ENCODE measurements at places on chromosomes 6 and 20.

DNA sequence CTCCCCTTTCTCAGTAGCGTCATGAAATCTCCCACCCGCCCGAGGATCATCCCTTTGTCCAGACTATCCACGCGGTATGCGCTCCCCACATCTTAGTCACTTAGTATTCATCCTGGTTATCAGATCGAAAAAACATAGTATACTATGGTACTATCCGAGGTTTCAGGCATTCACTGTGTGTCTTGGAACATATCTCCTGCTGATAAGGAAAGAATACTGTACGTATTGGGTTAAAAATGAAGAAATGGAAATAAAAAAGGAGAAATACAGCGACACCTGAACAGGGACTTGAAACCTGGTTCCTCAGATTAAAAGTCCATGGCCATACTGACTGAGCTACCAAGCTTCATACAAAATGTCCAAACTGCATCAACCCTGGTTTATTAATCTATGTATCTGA is 14.0 kb downstream of the HMGN4 start:
- DNase-seq: no peak

GRCh38 chr6:149698175-149698574 is 19.7 kb downstream of the LATS1 start:
- DNase-seq: no peak

GRCh38 chr20:40766790-40767614 is 78.0 kb upstream of the MAFB start:
- no peak for DNase-seq

DNA sequence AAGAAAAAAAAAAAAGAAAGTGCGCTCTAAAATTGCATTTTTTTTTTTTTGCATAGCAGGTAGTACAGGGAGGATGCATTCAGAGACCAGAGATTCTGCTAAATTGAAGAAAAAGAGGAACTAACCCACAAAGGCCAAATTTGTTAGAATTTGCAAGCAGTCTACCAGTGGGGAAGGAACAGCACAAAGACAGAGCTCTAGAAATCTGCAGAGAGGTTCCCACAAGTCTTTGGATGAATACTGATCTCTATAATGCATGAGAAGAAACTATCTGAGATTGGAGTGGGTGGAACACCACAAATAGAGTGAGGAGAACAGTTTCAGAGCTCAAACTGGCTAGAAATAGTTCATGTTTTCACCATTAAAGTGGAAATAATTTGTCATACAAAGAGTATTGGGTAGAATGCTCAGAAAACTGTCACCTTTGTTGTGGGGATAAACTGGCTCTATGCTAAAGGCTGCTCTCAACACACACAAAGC is 79.6 kb upstream of the AHI1 start:
- no peak for DNase-seq

DNA sequence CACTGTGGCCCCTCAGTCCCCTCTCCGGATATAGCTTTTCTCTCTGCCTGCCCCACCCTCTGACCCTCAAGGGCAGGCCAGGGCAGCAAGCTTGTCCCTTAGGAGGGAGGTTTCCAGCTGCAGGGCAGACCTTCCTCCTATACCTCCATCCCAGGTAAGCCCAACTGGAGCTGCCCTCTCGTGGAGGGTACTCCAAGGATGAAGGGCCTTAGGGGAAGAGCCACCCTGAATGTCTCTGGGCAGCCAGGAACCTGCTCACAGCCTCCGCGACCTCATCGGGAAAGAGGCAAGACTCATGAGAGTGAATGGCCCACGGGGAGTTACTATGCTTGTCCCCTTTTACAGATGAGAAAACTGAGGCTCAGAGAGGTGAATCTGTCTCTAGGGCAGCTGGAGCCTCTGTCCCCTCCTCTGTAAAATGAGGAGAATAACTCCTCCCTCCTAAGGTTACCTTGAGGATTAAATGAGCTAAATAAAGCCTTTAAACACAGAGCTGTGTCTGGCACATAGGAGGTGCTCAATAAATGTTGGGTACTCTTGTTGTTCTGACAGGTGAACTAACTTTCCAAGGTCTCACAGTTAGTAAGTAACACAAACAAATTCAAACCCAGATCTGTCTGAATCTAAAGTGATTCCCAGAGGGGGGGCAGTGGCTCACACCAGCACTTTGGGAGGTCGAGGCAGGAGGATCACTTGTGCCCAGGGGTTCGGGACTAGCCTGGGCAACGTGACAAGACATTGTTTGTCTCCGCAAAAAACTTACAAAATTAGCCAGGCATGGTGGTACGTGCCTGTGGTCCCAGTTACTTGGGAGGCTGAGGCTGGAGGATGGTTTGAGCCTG is 12.1 kb downstream of the SRXN1 start:
- DNase-seq: no peak

- no peak for DNase-seq
Observed at GRCh38 chr20:15236812-15237211, 899.4 kb upstream of the FLRT3 start.

DNA sequence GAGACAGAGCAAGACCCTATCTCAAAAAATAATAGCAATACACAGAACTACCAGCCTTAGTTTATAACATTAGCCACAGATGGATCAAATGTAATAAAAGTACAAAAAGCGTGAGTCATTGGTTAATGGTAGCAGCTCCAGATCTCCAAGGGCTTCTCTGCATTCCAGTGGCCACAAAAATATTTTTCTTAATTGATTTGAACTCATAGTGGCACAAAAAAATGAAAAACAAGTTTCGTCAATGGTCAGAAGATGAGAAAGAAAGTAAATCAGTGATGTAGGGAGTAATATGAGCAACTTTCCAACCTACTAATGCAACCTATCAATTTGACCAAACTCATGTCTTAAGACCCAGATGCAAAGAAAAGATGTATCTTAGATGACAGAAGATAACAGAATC is 79.6 kb downstream of the CEP57L1 start:
- no peak for DNase-seq

GRCh38 chr20:32158943-32159660 is 48.4 kb downstream of the PLAGL2 start:
- DNase-seq: no peak

DNA sequence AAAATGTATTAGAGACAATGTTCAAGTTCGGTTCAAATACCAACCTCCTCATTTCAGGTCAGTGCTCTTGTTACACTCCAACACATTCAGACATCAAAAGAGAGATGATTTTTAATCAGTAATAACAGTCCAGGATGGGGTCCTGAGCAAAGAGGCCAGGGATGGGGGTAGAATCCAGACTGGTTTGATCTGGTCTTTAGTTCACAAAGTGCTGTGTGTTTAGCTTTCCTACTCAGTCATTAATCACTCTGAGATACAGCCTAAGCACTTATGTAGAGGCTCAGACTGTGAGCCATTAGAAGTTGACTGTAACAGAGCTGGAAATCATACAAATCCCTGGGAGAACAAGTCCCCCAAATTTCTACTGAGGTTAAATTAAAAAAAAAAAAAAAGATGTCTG is 241.6 kb downstream of the PTPRK start:
- no peak for DNase-seq

- no peak for DNase-seq
Observed at GRCh38 chr6:166244353-166245045, 63.7 kb downstream of the PRR18 start.

All from uterus (tissue), 4 donors.